ENCODE measurements at places on chromosomes 4 and X.

DNA sequence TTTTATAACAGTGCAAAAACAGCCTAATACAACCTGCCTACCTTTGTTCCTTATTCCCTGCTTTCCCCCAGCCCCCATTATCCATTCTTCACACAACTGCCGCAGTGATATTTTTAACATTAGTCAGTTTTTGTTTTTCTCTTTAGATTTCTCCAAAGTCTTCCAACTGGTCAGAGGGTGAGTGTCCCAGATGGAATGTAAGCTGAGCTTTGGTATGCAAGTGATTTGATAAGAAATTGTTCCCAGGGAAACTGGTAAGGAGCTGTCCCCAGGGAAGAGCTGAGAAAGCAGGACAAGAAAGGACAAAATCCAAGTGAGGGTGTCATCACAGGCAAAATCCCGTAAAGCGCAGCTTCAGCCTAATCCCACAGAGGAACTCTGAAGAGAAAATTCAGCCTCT is 475.5 kb upstream of the ADGRL3 start:
- DNase-seq: no peak

DNA sequence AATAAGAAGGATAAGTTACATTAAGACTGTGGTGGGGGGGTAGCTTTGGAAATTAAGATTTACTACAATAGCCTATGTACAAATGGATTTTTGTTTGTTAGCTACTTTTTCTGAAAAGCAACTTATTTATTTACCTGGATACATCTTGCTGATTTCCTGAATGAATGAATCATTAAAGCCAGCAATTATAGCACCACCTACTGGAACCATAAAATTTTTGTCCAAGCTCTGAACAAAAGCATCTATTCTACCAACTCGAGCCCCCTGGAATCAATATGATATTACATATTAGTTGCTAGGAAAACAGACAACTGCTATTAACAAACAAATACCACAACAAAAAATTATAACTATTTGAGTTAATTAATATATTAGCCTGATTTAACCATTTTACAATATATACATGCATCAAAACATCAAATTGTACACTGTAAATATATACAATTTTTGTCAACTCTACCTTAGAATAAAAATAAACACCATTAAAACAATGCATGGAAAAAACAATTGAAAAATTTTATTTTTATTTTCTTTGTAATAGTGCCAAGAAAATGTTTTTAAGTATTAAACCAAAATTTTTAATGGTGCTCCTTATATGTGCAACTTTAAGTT is 15.3 kb downstream of the SEPSECS start:
- no peak for DNase-seq

GRCh38 chrX:139844884-139845283 is 88.0 kb downstream of the ATP11C start:
- DNase-seq: no peak

- no peak for DNase-seq
Measured at GRCh38 chr4:84821064-84821463, 145.4 kb downstream of the WDFY3 start.

GRCh38 chr4:144633215-144633614 is 12.7 kb upstream of the HHIP start:
- DNase-seq: no peak

DNA sequence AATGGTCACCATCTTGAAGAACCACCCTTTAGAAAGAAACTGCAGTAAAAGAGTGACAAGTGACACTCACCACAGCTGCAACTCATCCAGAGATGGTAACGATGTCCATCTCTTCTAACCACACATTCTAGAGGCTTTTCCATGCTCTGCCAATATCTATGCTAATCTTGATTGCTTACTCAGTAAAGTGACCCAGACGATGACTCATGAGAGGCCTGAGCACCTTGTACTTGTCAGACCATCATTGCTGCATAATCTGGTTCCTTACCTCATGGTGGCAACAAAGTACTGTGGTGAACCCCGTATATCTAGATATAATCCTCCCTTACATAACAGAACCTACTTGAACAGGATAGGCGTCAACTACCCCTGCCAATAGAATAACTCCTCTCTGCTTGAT is 75.6 kb downstream of the CCNG2 start:
- no peak for DNase-seq

- no peak for DNase-seq
Measured at GRCh38 chr4:3874028-3874415, 107.8 kb downstream of the ADRA2C start.

DNA sequence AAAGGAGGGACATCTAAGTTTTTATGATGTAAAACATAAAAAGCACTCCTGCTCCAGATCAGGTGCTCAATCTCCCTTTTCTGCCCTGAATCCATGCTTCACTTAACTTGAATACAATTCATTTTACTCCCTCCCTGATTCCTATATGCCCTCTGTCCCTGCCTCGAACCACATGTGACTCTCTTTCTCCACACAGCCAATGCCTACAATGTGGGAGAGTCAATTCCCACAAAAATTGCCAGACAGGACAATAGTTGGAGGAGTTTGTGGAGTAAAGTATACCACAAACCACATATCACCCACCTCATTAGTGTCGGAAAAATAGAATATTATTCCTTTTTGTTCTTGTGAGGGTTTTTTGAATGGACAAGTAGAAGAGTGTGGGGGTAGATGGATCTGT is 9.7 kb downstream of the AMMECR1 start:
- no peak for DNase-seq

DNA sequence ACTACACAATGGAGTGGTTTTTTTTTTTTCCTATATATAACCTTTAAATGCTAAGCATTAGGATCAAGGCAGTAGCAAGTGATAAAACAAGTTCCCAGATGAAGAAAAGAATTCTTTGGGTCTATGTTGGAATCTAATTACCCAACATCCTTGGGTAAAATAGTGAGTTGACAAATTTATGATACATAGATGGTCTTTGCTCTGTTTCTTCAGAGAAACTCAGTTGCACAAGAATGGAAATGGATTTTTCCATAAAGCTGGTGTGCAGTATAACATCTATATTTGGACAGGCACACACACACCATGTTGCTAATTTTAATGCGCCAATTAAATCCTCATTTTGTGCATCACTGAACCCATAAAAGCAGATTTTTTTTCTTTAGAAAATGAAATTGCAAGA is 137.0 kb upstream of the MED14 start:
- DNase-seq: no peak

DNA sequence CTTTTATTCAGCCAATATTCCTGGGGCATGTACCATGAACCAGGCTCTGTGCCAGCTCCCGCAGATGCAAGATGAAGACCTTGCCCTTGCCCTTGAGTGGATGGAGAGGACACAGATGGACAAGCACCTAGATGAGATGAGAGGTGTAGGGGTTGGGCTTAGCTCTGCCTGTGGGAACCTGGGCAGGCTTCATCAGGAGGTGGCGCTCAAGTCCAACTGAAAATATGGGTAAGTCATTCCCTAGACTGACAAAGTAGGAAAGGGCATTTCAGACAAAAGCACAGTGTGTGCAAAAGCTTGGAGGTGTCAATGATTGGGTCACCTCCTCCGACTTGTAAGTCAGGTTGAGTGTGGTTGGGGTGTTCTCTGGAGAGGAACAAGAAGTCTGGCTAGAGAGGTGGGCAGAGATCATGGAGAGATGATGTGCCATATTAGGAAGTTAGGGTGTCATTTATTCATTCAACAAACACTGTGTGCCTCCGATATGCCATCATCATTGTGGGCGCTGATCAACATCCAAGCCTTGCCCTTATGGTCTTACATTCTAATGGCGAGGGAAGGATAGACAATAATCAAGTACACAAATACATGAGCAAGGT is 64.6 kb downstream of the ANAPC4 start:
- DNase-seq: no peak

DNA sequence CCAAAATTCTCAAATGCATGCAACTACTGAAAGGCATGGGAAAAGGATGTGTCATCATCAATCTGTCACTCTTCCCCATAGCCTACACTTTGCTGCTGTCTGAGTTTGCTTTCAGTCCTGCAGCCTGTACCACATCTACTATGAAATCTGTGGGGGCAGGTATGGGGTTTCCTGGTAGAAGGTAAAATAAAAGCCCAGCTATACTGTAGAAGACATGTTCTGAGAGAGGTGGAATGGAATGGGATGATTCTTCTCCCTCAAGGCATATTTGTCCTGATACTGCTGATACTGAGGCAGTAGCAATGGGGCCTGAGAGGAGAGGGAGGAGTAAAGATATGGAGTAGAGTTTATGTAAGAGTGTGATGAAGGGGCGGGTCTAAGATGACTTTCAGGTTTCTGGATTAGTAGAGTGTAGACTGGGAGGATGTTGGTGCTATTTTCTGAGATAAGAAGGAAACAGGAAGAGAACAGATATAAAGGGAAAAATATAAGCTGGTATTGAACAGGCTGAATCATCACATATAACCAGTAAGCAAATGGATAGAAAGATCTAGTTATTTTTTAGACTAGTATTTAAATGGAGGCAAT is 38.7 kb upstream of the GYPA start:
- DNase-seq: no peak

DNA sequence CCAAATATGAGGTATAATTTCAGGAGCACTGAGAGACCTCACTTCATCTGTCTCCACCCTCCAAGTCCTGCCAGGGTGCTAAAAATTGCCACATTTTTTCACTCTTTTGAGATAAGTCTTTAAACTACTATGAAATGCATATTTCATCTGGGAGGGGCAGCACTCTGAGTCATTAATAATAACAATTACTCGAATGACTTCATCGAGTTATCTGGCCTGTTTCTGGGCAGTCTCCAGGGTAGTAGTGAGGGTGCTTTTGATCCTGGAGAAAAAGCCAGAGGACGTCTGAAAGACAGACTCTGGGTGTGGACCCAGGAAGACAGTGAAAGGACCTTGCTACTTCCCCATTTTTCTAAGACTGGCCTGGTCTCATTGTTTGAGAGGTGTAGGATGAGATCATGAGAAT is 42.3 kb upstream of the SRD5A3 start:
- DNase-seq: no peak

DNA sequence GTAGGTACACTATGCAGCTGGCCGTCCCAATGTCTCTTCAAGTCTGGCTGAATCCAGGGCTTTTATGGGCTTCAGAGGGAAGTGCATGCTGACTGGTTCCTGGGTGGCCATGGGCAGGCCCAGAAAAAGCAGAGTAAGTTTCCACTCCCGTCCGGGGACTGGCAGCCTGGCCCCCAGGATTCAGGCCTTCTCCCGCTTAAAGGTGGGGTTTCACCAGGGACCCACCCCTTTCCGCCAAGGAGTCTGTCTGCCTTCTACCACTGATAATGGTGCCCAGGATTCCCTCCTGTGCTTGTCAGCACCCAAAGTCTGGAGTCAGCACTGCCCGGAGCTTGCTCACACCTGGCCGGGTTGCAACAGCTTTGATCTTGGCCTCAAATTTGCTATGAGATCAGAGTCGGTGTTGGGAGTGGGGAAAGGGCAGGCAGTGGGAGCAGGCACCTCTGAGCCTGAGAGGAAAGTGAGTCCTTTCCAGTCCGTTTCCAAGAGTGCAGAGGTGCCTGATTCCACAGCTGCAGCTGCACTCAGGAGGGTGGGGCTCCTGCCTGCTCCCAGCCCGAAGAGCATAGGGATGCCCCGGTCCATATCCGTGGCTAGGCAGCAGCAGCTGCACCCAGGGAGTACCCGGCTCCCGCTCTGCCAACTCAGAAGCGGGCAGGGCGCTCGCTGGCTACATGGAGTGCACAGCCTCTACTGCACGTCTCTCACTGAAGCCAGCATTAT is 1344.3 kb upstream of the ADGRL3 start:
- no peak for DNase-seq

GRCh38 chrX:113370006-113370405 is 529.4 kb upstream of the AMOT start:
- DNase-seq: no peak

- no peak for DNase-seq
Measured at GRCh38 chr4:5754529-5754881, 43.5 kb downstream of the EVC start.

DNA sequence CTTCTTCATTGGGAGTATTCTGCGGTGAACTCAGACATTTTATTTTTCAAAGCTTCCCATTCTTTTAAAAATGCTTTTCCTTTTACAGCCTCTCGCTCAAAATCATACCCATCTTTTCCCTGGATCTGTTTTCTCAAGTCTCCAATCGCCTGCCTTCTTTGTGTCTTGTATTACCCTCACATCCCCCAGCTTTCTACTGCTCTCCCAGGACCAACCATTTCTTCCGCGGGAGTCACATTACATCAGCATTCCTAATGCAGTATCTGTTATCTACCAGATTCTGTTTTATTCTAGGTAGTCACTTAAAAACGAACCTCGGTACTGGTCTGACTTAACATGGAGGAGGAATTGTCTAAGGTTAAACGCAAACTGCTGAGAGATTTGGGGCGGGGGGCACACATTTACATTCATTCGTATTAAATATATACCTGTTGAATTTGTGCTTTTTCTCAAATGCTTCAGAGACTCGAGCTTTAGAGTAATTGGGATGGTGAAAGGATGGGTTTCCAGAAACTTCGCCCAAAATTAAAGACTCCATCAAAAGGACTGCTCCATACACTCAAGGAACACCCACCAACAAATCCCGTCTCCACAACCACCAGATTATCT is 493 bp upstream of the UCHL1 start:
- DNase-seq: no peak

- DNase-seq: no peak
Measured at GRCh38 chr4:53234669-53235068, 131.2 kb downstream of the SCFD2 start.
